Lung (tissue), 17 donors: ENCODE measurements at places on chromosomes 6 and 20. TPM values are rescaled to one million over a fixed set of nuclear protein-coding genes. Genes with fewer than 3 reads are reported as not detected.

DNA sequence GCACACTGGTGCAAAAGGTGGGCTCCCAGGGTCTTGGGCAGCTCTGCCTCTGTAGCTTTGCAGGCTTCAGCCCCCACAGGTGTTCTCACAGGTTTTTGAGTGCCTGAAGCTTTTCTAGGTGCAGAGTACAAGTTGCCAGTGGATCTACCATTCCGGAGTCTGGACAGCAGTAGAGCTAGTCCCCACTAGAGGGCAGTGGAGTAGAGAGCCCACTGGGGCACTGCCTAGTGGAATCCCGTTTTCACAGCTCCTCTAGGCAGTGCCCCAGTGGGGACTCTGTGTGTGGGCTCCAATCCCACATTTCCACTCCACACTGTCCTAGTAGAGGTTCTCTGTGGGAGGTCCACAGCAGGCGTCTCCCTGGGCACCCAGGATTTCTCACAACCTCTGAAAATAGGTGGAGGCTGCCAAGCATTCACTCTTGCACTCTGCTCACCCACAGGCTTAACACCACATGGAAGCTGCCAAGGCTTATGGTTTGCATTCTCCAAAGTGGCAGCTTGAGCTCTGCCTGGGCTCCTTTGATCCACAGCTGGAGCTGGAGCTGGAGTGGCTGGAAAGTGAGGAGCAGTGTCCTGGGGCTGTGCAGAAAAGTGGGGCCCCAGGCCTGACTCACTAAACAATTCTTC lies 86.3 kb upstream of the PROKR2 start:
- DNase-seq, result peak; percentile 1

Gene HLA-G
- 0.23 TPM for total RNA-seq

DNA sequence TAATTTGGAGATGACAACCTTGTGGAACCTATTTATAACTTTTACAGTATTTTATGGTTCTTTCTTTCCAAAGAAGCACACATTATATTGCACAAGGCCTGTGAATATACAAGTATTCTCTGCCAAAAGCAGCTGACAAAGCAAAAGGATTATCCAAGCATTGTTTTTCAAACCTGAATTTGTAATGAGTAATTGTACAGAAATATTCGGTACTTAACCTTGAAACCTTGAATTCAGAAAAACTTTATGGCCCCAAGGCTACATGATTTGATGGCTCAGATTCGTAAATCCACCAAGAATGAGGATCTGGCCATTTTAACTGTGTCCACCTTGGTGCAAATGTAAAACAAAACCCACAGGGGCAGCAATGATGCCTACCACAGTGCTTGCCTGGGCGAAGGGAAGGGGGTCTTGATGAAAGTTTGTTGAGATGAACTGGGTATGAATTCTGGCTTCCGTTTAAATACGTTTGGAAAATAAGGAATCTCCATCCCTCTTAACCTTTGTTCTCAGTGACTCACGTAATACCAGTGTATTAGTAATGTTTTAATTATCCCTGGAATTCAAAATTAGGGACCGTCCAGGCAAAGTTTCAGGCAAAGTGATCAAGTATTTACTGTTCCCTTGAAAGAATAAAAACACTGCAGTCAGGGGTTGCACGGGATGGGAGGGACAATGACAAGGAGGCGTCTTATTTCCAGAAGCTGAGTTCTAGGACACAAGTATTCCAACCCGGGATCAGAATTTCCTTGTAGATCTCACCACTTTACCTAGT lies 2.7 kb upstream of the RBM24 start:
- peak; percentile 50 for DNase-seq

Gene HLA-DPB1
- 69.8 TPM for total RNA-seq

Gene GPX5
- not detected for total RNA-seq

- DNase-seq, result no peak
Observed at GRCh38 chr20:58081846-58082245, 146.6 kb downstream of the ANKRD60 start.

DNA sequence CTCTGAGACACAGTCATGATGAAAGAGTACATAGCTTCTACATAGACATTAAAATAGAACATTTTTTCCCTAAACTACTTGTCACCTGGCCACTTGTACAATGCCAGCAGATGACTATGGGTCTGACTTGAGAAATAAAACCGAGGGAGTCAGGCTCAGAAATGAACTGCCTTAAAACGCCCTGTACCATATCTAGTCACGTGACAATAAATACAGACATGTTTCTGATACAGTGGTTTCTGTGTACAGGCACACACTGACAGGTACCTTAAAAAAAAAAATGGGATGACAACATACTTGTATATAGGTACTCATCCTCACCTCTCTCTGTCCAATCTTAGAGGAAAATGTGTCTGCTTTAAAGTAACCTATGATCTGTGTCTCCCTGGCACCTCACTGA lies 144.1 kb downstream of the SH3BGRL2 start:
- DNase-seq, result no peak

- DNase-seq, result no peak
Observed at GRCh38 chr6:11604215-11604614, 66.7 kb downstream of the TMEM170B start.

DNA sequence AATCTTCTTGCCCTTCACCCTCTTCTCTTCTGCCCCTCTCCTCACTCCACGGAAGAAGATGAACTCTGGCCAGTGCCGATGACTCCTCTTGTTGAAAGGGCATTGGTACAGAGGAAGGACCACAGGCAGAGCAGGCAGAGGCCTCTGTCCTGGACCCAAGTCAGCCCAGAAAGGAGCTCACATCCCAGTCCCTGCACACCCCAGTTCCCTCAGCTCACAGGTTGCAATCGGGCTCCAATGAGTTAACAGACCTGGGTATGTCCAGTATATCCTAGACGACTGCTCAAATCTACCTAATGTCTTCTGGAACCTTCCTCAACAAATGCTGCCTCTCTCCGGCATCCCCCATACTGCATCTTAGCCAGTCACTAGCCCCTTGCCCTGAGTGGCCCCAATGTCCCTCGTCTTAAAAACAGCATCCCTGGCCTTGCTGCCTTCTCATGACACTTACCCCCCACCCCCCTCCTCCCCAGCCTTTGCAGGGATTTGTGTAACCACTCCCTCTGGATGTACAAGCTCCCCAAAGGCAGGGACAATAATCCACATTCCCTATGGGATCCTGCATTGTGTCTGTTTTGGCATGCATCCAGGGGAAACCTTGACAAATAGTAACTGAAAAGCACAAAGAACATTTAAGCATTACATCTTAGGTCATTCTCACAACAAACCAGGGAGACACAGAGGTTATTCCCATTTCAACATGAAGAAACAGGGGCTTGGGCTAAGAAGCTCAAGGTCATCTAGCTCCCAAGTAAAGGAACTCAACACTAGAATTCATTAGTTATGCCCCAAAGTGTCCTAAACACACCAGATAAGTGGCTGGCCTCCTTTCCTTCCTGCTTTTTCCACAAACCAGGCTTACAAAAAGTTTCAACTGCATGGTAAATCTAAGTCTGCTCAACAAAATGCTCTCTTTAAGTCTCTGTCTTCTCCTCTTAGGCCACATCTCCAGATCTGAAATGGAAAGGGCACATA lies 45.1 kb downstream of the TRERF1 start:
- DNase-seq, result no peak

- no peak for DNase-seq
Observed at GRCh38 chr20:55271371-55271770, 733.9 kb downstream of the CBLN4 start.

DNA sequence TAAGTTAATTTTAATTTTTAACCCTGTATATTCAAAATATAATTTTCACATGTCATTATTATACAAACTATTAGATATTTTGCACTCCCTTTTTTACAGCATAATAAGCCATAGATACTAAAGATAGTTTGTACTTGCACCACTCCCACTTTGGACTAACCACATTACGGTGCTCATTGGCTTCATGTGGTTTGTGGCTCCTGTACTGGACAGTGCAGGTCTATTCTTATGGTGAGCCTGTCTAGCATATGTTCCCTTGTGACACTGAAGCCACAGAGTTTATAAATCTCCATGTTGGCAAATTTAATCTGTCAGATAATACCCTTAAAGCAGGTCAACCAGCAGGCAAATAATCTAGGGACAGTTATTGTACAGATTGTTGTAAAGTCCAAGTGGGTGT lies 354.4 kb upstream of the KCNQ5 start:
- no peak for DNase-seq

DNA sequence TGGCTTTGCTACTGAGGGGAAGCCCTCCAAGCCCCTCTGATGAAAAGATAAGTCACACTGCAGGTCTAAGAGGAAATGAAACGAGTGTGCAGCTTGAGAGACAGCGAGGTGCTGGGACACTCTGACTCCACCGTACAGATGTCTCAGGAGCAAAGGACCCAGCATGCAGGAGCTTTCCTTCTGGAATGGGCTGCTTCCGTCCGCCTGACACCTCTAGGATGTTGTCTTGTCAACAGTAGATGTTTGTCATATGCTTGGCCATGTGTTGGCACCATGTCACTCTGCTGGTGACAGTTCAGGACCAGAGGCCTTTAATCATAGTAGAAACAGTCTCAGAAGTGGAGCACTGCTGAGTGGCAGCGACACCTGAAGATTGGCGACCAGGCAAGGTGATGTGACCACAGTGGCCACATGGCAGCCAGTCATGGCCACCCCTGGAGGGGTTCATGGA lies 46.7 kb downstream of the SLC24A3 start:
- no peak for DNase-seq

- no peak for DNase-seq
Observed at GRCh38 chr6:16296061-16296670, 57.8 kb downstream of the GMPR start.

DNA sequence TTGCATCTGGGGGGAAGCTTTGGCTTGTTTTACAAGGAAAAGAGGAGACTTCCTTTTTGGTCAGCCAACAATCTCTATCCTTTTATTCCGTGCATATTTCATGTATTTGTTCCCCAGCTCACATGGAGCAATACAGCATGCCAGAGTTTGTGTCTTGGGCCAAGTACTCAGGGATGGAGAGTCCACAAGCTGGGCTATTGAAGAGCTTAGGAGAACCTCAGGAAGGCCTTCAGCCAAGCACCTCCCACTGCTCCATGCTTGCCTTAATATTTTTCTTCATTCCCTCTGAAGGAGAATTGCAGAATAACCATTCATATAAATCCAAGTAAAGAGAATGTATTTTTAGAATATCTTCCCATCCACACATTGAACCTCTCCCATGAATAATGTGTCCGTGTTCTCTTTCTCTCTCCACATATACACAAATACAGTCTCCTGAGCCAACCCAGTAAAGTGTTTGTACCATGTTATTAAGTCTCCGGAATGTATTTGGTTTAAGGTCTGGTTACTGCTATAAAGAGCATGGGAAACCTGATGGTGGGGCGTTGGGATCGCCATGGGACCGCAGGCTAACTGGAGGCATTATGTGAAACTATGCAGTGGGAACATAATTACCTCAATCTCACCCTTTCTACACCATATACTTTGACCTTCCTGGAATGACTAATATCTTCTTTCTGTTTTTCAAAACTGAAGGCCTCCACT lies 3.0 kb downstream of the LAMA4 start:
- DNase-seq, result peak; percentile 59

Gene TNF
- 6.6 TPM for total RNA-seq

- no peak for DNase-seq
Observed at GRCh38 chr6:83169106-83169505, 24.0 kb downstream of the PGM3 start.

DNA sequence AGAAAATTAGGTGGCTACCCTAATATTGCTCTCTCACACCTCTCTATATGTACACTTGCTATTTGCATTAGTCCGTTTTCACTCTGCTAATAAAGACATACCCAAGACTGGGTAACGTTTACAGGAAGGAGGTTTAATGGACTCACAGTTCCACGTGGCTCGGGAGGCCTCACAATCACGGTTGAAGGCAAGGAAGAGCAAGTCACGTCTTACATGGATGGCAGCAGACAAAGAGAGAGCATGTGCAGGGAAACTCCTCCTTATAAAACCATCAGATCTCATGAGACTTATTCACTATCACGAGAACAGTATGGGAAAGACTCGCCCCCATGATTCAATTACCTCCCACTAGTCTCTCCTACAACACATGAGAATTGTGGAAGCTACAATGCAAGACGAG lies 53.4 kb downstream of the EPM2A start:
- DNase-seq, result no peak

DNA sequence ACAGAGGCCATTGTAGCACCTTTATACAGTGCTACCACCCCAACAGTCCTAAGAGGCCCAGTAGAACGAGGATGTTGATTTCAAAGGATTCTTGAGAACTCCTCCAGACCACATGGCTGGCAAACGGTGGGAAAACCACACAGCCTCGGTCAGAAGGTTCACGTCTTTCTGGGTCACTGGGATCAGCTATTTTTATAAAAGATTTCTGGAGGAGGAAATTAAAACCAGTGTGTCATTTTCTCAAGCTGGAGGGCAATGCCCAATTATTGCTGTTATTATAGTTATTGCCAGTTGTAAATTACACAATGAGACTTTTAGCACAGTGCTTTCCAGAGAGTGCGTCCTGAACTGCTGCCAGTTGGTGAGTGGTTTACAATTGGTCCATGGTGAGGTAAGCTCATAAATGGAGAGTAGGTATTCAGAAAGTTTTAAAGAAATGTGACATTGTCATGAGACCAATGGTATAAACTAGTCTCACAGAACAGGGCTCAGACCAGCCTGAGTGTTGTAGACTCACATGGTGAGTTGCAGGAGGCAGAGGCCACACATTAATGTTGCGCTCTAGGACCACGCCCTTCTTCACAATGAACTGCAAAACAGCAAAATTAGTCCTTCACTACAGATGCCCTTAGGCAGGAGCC lies 8.4 kb upstream of the PPP1R14C start:
- DNase-seq, result peak; percentile 22

- no peak for DNase-seq
Observed at GRCh38 chr6:13635948-13636658, 21.0 kb downstream of the NOL7 start.

- DNase-seq, result peak; percentile 23
Observed at GRCh38 chr20:52493171-52493721, 301.7 kb upstream of the ZFP64 start.

DNA sequence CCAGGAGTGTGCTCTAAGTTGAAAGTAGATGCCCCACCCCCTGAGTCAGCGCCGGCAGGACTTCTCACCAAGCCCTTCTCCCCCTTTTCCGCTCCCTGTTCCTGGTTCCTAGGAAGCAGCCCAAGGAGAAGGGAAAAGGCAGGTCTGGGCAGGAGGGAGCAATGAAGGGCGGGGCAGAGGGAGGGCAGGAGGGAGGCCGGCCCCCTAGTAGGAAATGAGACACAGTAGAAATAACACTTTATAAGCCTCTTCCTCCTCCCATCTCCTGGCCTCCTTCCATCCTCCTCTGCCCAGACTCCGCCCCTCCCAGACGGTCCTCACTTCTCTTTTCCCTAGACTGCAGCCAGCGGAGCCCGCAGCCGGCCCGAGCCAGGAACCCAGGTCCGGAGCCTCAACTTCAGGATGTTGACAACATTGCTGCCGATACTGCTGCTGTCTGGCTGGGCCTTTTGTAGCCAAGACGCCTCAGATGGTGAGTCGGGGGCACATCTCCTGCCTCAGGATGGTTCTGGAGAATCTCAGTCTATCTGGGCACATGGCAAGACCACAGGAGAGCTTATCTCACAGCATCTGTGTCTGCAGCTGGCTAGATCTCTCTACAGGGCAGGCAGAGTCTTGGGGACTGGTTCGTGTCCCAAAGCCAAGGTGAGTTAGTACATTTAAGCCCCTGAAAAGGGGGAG lies at the start of gene PROCR:
Gene PROCR, plus strand, starts transcription at position 320 of the 681 bp plus-strand sequence. Its CDS starts 83 bp downstream, at position 403.
- DNase-seq, result peak; percentile 88

GRCh38 chr6:149335924-149336608 lies 18.6 kb downstream of the TAB2 start:
- DNase-seq, result no peak
